ENCODE measurements at places on chromosomes 5 and 9.

DNA sequence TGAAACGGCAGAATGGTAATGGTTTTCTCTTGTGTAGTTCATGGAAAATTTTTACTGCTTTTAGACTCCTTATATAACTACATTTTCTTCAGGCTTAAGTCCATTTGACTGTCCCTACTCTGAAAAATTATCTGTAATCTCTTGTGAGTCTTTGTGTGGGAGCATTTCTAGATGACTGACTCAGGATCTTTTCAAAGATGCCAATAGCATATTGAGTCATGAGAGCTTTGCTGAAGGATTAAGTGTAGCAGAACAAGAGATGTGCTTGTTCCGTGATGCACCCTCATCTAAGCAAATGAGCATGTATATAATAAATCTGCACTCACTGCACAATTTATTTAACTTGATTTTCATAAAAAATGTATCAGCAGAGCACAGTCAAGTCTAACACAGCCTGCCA, 298.7 kb upstream of the CDH6 start:
- no peak for DNase-seq
- no peaks in the 10 kb centered on the region for H3K4me1 ChIP-seq
- H3K4me3 ChIP-seq, result no peak overlapping the region
- no peaks in the 10 kb centered on the region for H3K27me3 ChIP-seq

GRCh38 chr9:426264-426663, 211.6 kb downstream of the DOCK8 start:
- no peak overlapping the region for H3K4me3 ChIP-seq
- H3K27ac ChIP-seq, result no peak overlapping the region
- H3K4me1 ChIP-seq, result no peaks in the 10 kb centered on the region
- H3K27me3 ChIP-seq, result no peaks in the 10 kb centered on the region

GRCh38 chr5:134874831-134875655, 872 bp downstream of the TXNDC15 start:
- no peaks in the 10 kb centered on the region for H3K27me3 ChIP-seq
- H3K27ac ChIP-seq, result no peak overlapping the region
- peak overlapping the region; percentile 92 for H3K4me3 ChIP-seq
- H3K4me1 ChIP-seq, result peaks cover 4% of the 10 kb centered on the region
- no peak for DNase-seq
- H3K36me3 ChIP-seq, result peaks cover 4% of the 10 kb centered on the region

DNA sequence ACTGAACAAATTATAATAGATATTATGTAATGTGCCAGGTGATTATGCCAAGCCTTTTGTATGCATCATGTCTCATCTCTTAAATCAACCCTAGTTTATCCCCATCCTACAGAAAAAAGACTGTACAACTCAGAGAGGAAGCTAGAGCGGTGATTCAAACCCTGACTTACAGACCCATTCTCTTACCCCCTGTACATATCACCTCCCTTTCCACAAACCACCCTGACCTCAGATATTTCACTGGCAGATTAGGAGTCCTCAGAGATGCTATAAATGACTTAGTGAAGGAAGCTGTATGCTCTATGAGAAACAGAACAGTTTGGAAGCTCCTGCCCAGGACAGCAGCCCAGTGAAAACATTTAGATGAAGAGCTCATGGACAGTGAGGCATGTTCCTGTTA, 79.1 kb upstream of the RARS1 start:
- peaks cover 6% of the 10 kb centered on the region for H3K36me3 ChIP-seq
- H3K4me3 ChIP-seq, result no peak overlapping the region
- H3K27me3 ChIP-seq, result no peaks in the 10 kb centered on the region
- no peak overlapping the region for H3K27ac ChIP-seq
- H3K4me1 ChIP-seq, result peaks cover 16% of the 10 kb centered on the region

DNA sequence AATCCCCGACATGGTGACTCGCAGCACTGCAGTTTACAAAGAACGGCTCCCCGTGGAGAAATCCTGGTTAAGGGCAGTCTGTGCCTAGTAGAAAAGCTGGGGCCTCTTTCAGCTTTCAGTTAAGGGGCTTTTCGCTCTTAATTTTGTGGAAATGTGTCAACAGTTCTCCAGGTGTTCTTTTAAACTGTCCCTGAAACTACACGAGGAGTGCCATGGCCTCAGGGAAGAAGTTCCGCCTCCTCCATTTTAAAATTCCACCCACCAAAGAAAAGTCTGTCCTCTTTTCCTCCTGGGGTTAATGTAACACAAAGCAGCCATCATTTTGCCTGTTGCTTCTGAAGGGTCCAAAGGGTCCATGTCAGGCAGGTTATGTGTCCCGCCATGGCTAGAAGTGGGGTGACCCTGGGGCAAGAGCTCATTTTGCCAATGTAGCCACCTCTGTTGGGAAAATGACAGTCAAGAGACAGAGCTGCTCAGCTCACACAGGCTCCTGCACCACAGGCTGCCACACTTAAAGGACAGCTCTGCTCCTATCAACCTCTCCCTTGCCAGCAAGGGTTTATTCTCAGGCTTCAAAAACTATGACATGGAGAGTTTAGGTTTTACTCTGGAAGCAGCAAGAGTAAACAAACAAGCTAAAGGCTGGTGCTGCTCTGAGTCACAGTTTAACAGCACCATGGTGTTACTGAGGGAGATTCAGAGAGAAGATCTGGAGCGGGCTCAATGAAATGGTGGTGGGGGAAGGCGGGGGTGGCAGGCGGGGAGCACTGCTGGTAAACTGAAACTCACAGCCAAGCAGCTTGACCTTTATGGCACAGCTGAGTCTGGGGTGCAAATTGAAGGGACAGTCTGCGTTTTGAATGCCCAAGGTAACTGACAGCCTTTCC, 3.2 kb downstream of the WHRN start:
- H3K4me3 ChIP-seq, result no peak overlapping the region
- peaks cover 36% of the 10 kb centered on the region for H3K4me1 ChIP-seq
- peak overlapping the region; percentile 83 for H3K27ac ChIP-seq
- peak; percentile 48 for DNase-seq
- H3K36me3 ChIP-seq, result no peaks in the 10 kb centered on the region
- H3K27me3 ChIP-seq, result peaks cover 3% of the 10 kb centered on the region

DNA sequence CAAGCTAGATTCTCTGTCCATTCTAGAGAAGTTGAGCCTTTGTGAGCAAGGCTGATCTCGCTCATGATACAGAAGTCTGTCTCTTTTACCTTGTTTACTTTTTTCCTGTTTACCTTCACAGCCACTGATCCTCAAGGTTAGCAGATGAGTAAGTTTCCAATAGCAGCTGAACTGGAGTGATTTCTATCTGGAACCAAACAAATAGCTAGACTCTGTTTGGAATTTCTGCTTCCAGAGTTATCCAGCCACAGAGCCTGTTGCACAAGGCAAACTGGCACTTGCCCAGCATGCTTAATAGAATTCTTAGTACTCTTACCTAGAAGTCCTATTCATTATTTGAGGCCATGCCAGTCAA, 12.8 kb upstream of the PANK3 start:
- DNase-seq, result no peak
- no peaks in the 10 kb centered on the region for H3K27me3 ChIP-seq
- H3K27ac ChIP-seq, result no peak overlapping the region
- no peaks in the 10 kb centered on the region for H3K36me3 ChIP-seq

GRCh38 chr5:7422316-7423106, 26.6 kb downstream of the ADCY2 start:
- peaks cover 22% of the 10 kb centered on the region for H3K4me1 ChIP-seq
- H3K27ac ChIP-seq, result peak overlapping the region; percentile 39
- DNase-seq, result no peak
- H3K4me3 ChIP-seq, result peak overlapping the region; percentile 1
- H3K27me3 ChIP-seq, result no peaks in the 10 kb centered on the region
- H3K36me3 ChIP-seq, result no peaks in the 10 kb centered on the region

- peaks cover 65% of the 10 kb centered on the region for H3K36me3 ChIP-seq
- DNase-seq, result no peak
- H3K27ac ChIP-seq, result no peak overlapping the region
- H3K4me3 ChIP-seq, result no peak overlapping the region
These were observed 26.1 kb downstream of the PWWP2A start for GRCh38 chr5:160092960-160093707.
